ENCODE measurements at places on chromosomes 5 and 9.
A peak's percentile ranks its signal among the peaks of the same experiment; 100 is the strongest.

GRCh38 chr5:14305045-14305444, 161.9 kb downstream of the TRIO start:
- peak; percentile 92 for DNase-seq

GRCh38 chr9:68905129-68905528, 108.8 kb downstream of the PRKACG start:
- DNase-seq, result no peak

GRCh38 chr5:43353668-43354067, 40.5 kb upstream of the HMGCS1 start:
- DNase-seq, result no peak

GRCh38 chr5:139961435-139962157, 81.5 kb downstream of the NRG2 start:
- peak; percentile 33 for DNase-seq

DNA sequence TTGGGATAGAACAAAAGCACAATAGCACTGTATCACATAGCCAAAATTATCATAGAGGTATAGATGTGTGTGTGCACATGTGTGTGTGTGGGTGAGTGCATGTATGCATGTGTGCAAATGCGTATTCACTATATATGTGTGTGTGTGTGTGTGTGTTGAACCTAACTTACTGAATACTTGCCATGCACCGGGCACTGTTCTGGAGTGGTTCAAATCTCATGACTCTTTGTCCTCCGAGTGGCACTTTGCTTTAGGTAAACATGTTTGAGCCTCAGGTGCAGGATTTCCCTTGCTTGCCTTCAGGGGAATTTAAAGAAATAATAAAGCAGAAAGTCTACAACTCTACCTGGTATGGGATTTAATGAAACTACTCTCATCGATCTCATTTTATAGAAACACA, 183.5 kb upstream of the GDNF start:
- no peak for DNase-seq

- no peak for DNase-seq
Observed at GRCh38 chr9:88936668-88937067, 54.6 kb upstream of the S1PR3 start.

GRCh38 chr9:105994970-105995369, 300.6 kb downstream of the TMEM38B start:
- DNase-seq, result peak; percentile 2

GRCh38 chr5:33346534-33346933, 94.2 kb upstream of the TARS1 start:
- no peak for DNase-seq

DNA sequence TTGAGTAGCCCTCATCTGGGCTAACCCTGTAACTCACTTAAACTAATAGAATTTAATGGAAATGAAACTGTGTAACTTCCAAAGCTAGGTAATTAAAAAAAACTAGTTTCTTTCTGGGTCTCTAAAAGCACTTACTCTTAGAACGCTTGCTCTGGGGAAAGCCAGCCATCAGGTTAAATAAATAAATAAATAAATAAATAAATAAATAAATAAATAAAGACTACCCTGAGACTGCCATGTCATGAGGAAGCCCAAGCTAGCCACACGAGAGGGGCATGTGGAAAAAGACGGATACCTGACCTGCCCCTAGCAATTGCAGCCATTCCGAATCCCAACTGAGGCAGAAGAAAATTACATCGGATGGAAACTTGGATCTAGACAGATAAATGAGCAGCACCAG, 51.3 kb upstream of the FER start:
- DNase-seq, result no peak

DNA sequence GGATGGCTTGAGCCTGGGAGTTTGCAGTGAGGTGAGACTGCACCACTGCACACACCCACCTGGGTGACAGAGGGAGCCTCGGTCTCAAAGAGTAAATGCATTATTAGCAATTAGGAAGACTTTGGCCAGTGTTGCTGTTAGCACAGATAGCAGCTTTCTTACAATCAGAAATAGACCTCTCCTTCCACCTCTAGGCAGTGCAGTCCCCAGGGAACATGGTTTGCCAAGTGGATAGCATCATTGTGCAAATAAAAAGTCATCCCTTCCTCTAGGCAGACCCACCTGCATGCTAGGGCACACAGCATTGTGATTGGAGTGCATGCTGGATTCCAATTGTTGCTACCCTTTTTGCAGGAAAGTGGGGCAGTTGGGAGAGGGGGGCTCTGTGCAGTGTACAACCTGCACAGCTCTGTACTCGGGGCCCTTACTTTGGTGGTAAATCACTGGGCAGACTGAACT, 77.9 kb upstream of the KLF9 start:
- no peak for DNase-seq

DNA sequence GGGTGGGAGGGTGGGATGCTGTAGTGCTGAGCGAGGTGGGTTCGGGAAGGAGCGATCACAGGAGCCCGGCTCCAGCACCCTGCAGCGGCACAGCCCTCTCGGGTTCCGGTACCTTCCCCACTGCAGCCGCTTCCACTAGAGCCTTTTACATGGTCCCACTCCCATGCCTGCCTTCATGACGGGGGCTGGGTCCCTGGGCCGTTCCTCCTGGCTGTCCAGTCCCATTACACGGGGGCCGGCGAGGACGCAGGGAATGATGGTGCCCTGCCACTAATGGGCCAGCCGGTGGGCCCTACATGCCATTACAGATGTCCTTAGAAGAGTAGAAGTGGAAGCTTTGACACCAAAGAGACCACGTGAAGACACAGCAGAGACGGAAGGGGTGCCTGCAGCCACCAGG, 104.6 kb upstream of the PPP1R26 start:
- DNase-seq, result no peak

- no peak for DNase-seq
Observed at GRCh38 chr9:79447762-79448161, 124.0 kb upstream of the TLE4 start.

- DNase-seq, result peak; percentile 84
Observed at GRCh38 chr5:39283231-39283818, 64.0 kb upstream of the FYB1 start.

DNA sequence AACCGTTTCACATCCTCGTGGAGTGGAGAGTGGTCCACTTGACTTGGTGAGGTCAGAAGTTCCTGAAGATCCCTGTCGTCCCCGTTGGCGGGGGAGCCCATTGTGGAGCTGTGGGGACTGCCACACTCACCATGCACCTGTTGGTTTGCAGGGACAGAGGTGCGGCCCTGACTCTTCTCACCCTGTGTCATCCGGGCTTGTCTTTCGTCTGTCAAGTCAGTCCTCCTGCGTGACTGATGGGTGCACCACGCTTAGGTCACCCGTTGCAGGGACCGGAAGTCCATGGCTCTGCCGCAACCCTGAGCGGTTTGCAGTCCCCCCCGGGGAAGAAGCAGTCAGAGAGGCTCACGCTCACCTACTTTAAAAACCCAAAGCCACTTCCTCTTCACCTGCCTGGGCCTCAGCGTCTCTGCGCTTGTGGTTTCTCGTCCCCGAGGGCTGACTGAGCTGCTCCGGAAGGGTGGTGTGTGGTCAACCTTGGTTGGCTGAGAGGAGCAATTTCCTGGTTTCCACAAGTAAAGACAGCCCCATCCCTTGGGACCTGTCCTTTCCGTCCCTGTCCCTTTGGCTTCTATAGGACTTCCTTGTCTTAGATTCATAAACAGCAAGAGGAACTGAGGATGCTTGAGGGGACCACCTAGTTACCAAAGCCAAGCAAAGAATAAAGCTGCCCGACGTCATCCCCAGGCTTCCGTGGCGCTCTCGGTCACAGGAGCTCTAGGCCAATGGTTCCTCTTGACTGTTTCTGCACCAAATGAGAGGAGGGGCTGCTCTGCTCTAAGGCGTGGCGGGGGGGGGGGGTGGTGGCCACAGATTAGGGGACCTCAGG, 53.2 kb downstream of the USP20 start:
- DNase-seq, result no peak

DNA sequence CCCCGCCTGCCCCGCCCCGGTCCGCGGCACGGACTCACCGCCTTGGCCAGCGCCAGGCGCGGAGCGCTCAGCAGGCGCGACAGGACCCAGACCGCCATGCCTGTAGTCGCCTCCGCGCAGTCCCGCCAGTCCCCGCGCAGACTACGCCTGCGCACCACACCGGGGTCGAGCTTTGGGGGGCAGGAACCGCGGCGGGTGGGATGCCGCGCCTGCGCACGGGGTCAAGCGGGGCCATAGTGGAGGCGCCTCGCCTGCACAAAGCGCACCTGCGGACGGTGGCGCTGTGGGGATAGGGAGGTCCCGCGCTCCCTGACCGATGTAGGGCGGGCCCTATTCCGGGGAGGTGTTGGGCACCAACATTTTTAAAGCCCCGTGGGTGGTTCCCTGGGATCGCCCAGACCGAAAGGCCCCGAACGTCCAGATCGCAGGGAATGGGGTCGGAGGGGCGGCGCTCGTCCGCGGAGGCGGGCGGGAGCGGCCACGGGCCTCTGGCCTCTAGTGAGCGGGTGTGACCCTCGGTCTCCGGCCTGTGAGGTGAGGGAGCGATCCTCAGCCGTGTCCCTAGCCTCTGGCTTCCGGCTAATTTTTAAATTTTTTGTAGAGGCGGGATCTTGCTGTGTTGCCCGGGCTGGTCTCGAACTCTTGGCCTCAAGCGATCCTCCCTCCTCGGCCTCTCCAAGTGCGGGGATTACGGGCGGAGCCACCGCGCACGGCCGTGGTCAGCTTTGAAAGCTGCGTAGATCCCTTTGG, 70.8 kb upstream of the LPCAT1 start:
- DNase-seq, result peak; percentile 44

DNA sequence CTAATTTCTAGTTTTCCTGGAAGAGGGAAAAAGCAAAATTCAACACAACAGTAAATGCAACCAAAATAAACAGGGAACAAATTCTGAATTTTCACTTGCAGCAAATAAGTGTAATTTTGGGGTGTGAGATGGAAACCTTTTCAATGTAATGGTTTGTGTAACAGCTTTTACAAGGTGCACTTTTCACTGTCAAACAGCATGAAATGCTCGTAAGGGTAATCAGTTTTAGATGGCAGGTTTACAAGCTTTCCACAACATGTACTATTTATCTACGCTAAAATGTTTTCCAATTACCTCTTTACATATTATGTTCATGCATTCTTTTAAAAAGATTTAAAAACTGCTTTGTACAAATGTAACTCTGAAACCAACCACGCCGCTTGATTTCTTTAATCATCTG, 115.3 kb downstream of the RFX3 start:
- no peak for DNase-seq

- no peak for DNase-seq
Observed at GRCh38 chr5:160048131-160048530, 39.2 kb downstream of the TTC1 start.

GRCh38 chr9:112696461-112696860, 21.5 kb downstream of the INIP start:
- DNase-seq, result no peak

- DNase-seq, result no peak
Observed at GRCh38 chr5:655406-655805, 37.7 kb downstream of the TPPP start.

DNA sequence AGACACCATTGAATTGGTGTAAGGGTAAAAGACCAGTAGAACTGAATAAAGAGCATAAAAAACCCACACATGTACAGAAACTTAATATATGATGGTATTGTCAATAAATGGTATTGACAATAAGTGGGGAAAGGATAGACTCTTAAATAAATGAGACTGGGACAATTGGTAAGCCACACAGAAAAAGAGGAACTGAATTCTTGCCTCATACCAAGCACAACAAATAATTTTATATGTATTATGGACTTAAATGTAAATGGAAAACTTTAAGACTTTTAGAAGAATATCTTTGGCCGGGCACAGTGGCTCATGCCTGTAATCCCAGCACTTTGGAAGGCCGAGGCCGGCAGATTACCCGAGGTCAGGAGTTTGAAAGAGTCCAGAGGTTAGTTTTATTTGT, 37.9 kb upstream of the PPP2CA start:
- DNase-seq, result no peak

DNA sequence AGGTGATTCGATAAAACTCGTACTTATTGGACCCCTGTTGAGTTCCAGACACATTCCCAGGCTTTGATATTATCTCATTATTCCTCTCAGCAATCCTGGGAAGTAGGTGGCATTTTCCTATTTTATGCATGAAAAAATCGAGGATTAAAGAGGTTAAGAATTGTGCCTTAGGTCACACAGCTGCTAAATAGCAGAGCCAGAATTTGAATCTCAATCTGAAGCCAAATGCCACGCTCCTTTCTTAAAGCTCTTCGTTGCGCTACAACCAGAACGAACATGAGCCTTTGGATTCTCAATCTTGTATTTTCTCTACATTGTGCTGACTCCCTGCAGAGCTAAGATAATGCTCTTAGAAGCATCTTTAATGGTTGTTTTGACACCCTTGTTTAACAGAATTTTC, 527.8 kb upstream of the TLE4 start:
- DNase-seq, result no peak

GRCh38 chr9:86526021-86526420, 171.8 kb upstream of the TUT7 start:
- DNase-seq, result no peak
